K562 (cell line): ENCODE measurements at places on chromosomes 6 and 20. TPM values are rescaled to one million over a fixed set of nuclear protein-coding genes. Genes with fewer than 3 reads are reported as not detected.

Gene RAD21L1
- total RNA-seq = 1.3 and 1.7 TPM in 2 replicates

Gene TAF8
- total RNA-seq = 49.1 and 51.4 TPM in 2 replicates

Gene RIMS4
- not detected in 2 replicates for total RNA-seq

Gene DACT2
- not detected in 2 replicates for total RNA-seq

Gene AAR2
- total RNA-seq = 26.0 and 26.3 TPM in 2 replicates
